Spinal cord (tissue), 10 donors: ENCODE measurements at places on chromosomes 6 and 20.

DNA sequence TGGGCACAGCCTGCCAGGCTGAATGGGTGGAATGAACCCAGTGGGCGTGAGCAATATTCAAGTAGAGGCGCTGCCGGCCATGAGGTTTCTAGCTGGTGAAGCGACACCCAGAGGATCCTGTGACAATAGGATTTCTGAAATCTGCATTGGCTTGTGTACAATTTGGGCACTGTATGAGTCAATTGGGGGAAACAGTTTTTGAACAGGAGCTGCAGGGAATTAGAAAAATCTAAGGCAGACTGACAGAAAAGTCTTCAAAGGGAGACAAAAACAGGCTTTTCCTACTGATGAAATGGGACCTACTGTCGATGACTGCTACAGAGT is 148.8 kb upstream of the PROKR2 start:
- no peak for DNase-seq

DNA sequence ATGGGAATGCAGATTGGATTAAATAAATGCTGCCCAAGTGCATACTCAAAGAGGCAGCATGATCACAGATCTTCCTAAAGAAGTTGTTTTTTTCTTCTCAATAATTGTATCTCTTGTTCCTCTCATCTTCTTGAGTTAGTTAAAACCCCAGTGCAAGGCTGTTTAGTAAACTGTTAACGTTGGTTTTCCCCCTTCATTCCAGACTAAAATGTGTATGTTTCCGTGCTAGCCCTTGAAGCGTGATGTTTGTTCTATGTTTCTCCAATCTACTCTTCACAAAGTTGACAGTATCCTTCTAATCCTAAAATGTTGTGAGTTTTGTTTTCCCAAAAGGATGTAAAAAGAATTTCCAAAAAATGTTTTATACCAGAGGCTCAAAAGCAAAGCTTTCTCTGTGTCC is 15.6 kb downstream of the CYP24A1 start:
- DNase-seq: no peak

- no peak for DNase-seq
Observed at GRCh38 chr6:75430631-75431325, 62.8 kb downstream of the FILIP1 start.

DNA sequence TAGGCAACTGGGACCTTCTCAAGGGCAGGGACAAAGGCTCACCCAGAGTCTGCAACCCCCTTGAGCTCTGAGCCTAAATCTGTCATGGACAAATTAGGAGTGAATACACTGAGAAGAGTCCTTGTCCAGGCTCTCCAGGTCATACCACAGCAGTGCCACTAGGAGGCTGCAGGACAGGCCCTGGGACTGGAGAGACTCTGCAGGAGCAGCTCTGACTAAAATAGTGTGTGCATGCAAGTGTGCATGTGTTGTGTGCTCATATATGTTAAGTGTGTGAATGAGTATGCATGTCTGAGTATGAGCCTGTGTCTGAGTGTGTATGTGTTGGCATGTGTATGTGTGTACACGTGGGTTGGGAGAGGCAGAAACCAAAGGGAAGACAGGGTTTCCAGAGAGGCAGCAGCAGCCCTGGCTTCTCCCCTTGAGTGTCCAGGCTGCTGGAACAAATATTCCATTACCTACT is 27.1 kb downstream of the MRPL14 start:
- DNase-seq: no peak

DNA sequence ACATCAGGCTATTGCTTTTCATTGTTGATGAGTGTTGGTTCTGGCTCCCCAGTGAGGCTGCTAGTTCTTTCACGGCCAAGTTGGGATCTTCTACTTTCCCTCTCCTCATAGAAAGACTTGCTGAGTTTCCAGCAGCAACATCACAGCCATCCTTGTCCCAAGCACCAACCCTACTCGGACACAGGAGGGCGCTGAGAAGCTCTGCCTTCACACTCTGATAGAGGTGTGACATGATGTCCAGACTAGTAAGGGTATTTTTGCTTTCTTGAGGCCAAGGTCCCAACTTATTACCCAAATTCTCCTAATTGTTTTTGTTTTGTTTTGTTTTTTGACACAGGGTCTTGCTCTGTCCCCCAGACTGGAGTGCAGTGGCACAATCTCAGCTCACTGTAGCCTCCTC is 3.0 kb upstream of the GCM1 start:
- no peak for DNase-seq

DNA sequence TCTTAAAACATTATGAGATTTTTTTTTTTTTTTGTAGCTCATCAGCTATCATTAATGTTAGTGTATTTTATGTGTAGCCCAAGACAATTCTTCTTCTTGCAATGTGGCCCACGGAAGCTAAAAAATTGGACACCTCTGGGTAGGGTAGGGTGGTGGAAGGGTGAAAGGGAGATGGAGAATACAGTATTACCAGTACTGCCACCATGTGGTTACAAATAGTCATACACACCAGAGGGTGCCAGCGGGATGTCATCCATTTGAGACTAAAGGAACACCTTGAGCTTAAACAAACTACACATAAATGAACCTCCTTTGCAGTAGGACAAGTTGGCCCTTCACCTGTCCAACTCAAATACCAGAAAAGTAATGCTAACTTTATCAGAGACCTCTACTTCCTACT is 601.9 kb downstream of the HTR1B start:
- DNase-seq: no peak

GRCh38 chr20:57062696-57063270 is 203.7 kb downstream of the BMP7 start:
- no peak for DNase-seq

DNA sequence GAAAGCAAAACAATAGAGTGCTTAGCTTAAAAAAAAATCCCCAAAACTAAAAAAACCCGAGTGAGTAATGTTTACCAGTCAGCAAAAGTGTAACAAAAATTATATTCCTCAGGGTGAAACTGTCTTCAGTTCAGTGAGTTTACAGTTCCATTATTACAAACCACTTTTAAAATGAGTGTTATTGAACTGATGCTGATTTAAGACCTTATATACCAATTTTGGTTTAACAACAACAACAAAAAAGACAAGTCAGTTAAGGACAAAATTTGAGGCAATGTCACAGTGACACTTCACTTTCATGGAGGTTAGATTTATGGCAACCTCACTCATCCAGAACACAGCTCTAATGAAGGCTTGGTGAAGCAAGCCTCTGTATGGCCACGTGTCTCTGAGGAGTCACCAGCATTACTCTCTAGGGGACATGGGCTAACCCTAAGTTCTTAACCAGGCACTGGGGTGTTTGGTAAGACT is 630.8 kb downstream of the PHF3 start:
- no peak for DNase-seq

DNA sequence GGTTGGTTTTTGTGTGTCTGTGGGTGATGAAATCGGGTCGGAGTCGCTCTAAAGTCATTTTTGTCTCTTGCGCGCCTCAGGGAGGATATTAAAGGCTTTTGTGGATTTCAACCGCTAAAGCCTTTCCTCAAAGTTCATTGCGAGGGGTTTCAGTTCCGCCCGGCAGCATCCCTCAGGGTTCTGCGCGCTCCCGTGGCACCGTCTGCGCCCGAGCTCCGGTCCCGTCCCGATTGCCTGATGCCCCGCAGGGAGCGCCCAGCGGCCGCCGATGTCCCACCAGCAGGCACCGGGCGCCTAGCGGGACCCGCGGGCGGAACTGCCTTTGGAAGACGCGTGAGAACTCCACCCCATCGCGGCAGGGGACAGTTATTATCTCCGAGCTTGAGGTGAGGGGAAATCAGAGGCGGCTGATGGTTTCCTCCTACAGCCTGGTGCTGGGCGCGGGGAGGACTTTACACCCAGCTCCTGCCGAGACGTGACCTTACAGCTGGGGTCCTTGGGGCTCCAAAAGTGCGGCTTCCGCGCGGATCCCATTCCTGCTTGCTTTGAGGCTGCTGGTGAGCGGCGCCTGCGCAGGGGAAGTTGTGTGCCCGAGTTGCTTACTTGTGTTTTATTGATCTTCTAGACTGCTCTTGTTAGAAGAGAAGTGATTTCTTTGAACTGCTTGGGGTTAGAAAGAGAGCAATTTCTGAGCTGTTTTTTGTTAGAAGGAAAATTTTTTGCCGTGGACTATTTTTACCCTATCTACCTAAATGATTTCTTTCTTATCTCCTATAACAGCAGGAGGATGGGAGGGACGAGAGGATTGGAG is 27.1 kb downstream of the ULBP1 start:
- DNase-seq: no peak

DNA sequence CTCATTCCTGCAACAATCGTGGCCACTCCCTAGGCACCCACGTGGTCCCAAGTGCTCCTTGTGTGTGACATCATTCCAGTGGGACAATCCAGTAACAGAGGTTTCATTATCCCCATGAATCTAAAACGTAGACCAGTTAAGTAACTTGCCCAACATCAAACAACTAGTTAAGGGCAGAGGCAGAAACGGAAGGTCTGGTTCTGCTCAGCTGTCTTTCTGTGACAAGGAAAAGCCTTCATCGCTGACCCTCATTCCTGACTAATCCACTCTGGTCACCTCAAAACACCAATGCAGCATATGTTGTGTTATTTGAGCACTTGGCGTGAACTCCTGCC is 261.4 kb upstream of the JARID2 start:
- DNase-seq: no peak

GRCh38 chr6:130848945-130849344 is 21.7 kb downstream of the SMLR1 start:
- DNase-seq: no peak

DNA sequence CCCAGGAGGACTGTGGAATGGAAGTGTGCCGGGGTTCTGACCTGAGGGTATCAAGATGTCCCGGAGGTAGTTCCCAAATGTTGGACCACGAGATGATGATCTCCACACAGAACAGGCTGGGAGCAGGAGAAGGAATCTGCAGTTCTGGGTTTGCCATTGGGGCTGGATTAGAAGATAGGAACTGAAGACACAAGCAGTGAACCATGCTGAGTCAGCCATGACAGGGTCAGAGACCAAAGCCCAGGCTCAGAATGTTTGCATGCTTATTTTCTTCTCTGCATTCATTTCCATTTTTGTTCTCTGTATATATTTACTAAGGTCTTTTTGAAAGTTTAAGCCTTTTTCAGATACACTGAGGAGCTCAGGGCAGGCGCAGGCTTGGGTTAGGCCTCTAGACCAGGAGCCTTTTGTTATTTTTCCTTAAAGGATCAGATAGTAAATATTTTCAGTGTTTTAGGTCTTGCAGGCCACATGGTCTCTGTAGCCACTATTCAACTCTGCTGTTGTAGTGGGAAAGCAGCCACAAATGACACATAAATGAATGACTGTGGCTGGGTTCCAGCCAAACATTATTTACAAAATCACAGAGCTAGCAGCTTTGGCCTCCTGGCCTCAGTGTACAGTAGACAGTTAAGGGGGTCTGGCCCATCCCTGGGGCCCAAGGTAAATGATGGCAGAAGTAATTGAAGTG is 28.5 kb downstream of the SLC35D3 start:
- DNase-seq: no peak
